ENCODE measurements at places on chromosomes 3 and 15.
A peak's percentile ranks its signal among the peaks of the same experiment; 100 is the strongest.

DNA sequence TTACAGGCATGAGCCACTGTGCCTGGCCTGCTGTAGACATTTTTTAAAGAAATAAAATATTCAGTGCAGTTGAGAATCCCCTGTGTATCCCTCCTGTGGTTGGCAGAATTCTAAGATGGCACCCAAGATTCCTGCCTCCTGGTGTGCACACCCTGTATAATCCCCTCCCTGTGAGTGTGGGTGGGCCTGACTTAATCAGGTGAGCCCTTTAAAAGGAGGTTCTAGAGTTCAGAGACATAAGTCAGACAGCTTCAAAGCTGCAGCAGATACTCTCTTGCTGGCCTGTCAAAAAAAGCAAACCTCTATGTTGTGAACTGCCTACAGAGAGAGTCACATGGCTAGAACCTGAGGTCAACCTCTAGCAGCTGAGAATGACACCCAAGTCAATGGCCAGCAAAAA is 7.0 kb upstream of the VIPR1 start:
- DNase-seq = no peak

DNA sequence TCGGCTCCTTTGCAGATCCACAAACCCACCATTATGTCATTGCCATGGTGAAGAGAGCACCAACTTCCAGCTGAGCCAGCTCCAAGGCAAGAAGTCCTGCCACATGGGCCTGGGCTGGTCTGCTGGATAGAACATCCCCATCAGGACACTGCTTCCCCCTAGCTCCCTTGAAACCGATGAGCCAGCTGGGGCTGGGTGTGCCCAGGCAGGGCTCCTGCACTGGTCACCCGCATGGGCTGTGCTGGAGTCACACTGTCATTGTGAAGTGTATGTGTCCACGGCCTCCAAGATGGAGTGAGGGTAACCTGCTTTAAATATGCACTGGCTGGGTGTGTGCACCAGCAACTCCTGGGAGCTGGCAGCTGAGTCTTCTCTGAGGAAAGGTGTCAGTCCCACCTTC is 31.0 kb upstream of the TOPBP1 start:
- no peak for DNase-seq

DNA sequence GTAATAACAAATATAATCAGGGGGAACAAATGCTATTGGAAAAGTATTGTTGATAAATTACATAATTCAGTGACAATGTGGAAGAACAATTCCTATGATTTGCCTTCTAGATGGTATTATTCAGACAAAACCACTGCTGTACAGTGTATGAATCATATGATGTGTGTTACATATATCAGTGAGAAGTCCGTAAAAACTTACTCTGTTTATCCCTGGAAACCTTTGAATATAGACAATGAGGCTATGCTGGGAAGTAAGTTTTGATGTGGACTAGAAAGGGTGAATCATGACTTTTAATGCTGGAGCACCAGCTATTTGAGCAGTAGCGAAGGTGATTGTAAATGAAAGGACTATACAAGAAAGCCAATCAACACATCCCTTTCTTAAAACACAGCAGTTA is 17.9 kb downstream of the C3orf38 start:
- DNase-seq = no peak

- no peak for DNase-seq
These were observed 22.2 kb downstream of the MELTF start for GRCh38 chr3:197007296-197007940.

- peak; percentile 54 for DNase-seq
These were observed 88.7 kb downstream of the ANKRD28 start for GRCh38 chr3:15708882-15709677.

GRCh38 chr15:53716909-53717876 is 42.3 kb downstream of the WDR72 start:
- no peak for DNase-seq

GRCh38 chr3:190070622-190071347 is 49.9 kb downstream of the P3H2 start:
- DNase-seq = no peak

GRCh38 chr3:49914906-49915305 is 11.2 kb upstream of the MST1R start:
- DNase-seq = no peak

GRCh38 chr3:162810776-162811175 is 1314.2 kb downstream of the OTOL1 start:
- DNase-seq = no peak

GRCh38 chr3:126085841-126086240 is 1.9 kb upstream of the SLC41A3 start:
- DNase-seq = no peak

GRCh38 chr3:147218965-147219364 is 187.4 kb downstream of the ZIC4 start:
- no peak for DNase-seq

GRCh38 chr3:173725507-173725906 is 328.0 kb downstream of the NLGN1 start:
- no peak for DNase-seq

- DNase-seq = no peak
These were observed 8.1 kb upstream of the TKT start for GRCh38 chr3:53263907-53264306.

DNA sequence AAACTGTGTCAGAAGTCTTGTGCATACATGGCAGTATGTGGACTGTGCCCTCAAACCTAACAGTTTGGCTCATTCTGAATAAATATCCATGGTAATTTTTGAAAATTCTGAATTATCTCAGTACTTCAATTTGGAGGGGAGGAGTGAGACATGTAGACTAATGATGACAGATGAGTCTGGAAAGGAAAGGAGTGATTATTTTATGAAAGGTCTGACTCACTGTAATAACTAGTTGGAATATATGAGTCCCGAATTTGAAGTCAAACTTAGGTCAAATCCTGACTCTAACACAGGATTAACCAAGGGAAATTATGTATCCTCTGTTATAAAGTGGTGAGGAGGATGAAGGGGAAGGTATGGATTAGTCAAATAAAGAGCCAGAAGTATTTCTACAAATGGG is 38.6 kb downstream of the SUCNR1 start:
- no peak for DNase-seq

DNA sequence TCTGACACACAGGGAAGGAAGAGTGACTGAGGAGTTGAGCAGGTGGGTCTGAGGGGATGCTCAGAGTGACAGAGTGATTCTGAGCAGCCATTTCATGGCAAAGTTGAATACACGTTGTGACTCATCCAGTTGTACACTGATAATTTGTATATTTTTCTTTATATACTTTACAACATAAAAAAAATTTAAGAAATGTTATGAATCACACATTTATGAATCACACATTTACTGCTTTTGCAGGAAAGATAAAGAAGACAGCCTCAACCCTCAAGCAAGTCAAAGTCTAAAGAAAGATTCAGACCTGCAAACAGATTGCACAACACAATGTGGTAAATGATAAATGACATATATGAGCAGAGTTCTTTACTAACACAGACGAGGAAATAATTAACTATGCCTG is 21.0 kb upstream of the CHMP2B start:
- DNase-seq = peak; percentile 90

- DNase-seq = no peak
These were observed 96.6 kb upstream of the AGTR1 start for GRCh38 chr3:148600902-148601765.

GRCh38 chr3:144112036-144112435 is 140.4 kb downstream of the DIPK2A start:
- DNase-seq = no peak

All from fibroblast of skin of left quadriceps (primary cell).